ENCODE measurements at places on chromosomes 5 and 9. TPM values are rescaled to one million over a fixed set of nuclear protein-coding genes. Genes with fewer than 3 reads are reported as not detected.
A peak's percentile ranks its signal among the peaks of the same experiment; 100 is the strongest.

DAB2 gene
- not detected for total RNA-seq

- H3K27ac ChIP-seq, result no peak overlapping the region
- H3K27me3 ChIP-seq, result no peaks in the 10 kb centered on the region
- DNase-seq, result no peak
- peaks cover 3% of the 10 kb centered on the region for H3K4me1 ChIP-seq
- H3K4me3 ChIP-seq, result no peak overlapping the region
- peaks cover 34% of the 10 kb centered on the region for H3K36me3 ChIP-seq
Observed at GRCh38 chr5:643351-643801, 31.2 kb downstream of the CEP72 start.

TMEFF1 gene
- total RNA-seq, result not detected

DNA sequence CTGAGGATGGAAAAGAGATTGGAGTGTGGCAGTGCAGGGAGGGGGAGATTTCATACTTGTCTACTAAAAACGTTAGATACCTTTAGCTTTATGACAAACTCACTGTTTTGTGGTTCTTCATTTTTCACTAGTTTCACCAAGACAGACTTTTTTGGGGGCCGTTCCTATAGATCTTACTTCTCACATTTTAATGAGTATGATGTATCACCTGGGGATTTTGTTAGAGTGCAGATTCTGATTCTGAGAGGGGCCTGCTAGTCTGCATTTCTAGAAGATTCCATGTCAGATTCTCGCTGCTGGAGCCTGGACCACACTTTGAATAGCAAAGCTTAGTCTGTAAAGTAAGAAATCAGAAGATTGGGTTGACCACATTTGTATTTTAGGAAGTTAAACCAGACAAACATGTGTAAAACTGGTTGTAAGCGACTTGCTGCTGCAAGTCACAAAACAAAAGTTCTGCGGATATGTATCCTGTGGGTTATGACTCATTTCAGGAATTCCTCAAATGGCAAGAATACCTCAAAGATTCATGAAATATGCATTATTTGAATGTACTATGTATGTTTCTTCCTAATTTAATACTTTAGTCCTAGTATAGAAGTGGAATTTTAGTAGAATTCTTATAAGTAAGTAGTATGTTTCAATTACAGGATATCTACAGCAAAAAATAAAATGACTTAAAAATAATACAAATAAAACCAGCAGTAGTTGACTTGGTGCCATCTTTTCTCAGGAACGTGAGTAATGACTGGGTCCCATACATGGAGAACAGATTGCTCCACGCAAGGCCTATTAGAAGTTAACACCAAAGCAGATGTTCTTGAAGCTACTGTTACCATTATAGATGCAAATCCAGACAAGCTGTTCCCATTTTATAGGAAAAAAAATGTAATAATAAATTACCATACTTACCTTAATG, 27.8 kb downstream of the NFIL3 start:
- H3K36me3 ChIP-seq, result no peaks in the 10 kb centered on the region
- peak overlapping the region; percentile 76 for H3K27ac ChIP-seq
- DNase-seq, result peak; percentile 38
- H3K27me3 ChIP-seq, result no peaks in the 10 kb centered on the region
- peak overlapping the region; percentile 3 for H3K4me3 ChIP-seq

RNF183 gene
- total RNA-seq, result not detected

GRCh38 chr9:21320465-21320864, 14.7 kb downstream of the KLHL9 start:
- no peak overlapping the region for H3K27ac ChIP-seq
- no peak overlapping the region for H3K4me3 ChIP-seq
- H3K27me3 ChIP-seq, result no peaks in the 10 kb centered on the region
- H3K36me3 ChIP-seq, result peaks cover 33% of the 10 kb centered on the region
- no peak for DNase-seq

- H3K27ac ChIP-seq, result no peak overlapping the region
- H3K36me3 ChIP-seq, result peaks cover 4% of the 10 kb centered on the region
- peaks cover 78% of the 10 kb centered on the region for H3K27me3 ChIP-seq
- DNase-seq, result no peak
- no peak overlapping the region for H3K4me3 ChIP-seq
Observed at GRCh38 chr9:126618190-126618584, 4.5 kb downstream of the LMX1B start.

SV2C gene
- not detected for total RNA-seq

ELL2 gene
- 11.1 TPM for total RNA-seq

SPINK6 gene
- total RNA-seq, result not detected

- H3K27ac ChIP-seq, result no peak overlapping the region
- H3K36me3 ChIP-seq, result peaks cover 63% of the 10 kb centered on the region
- no peak overlapping the region for H3K4me3 ChIP-seq
- H3K4me1 ChIP-seq, result peaks cover 18% of the 10 kb centered on the region
- H3K27me3 ChIP-seq, result no peaks in the 10 kb centered on the region
Observed at GRCh38 chr9:69744688-69745380, 15.0 kb downstream of the PTAR1 start.

DNA sequence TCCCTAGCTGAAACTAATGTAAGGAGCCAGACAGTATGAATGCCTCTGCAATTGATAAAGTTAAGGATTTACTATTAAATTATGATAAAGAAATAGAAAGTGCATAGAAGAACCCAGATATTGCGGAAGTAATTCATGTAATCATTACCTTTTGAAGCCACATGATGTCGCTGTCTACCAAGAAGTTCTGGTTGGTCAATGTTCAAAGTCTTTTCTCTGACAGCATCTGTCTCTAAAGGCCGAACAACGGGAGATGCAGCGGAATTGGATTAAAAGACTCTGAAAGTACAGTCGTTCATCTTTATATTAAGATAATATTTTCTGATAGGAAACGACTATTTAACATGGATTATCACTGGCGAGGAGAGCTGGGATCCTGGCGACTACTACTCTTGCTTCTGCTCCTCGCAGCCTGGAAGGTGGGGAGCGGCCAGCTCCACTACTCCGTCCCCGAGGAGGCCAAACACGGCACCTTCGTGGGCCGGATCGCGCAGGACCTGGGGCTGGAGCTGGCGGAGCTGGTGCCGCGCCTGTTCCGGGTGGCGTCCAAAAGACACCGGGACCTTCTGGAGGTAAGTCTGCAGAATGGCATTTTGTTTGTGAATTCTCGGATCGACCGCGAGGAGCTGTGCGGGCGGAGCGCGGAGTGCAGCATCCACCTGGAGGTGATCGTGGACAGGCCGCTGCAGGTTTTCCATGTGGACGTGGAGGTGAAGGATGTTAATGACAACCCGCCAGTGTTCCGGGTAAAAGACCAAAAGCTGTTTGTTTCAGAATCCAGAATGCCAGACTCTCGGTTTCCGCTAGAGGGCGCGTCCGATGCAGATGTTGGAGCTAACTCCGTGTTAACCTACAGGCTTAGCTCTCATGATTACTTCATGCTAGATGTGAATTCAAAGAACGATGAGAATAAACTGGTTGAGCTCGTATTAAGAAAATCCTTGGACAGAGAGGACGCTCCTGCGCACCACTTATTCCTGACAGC, at the start of gene PCDHA8:
PCDHA8 (plus strand) TSS at position 210 of the 985 bp plus-strand sequence; CDS start at position 345, 135 bp downstream.
- H3K27me3 ChIP-seq, result no peaks in the 10 kb centered on the region
- peak within 1 kb of the TSS; percentile 22 for H3K4me3 ChIP-seq
- no peak for DNase-seq
- peaks cover 5% of the 10 kb centered on the region for H3K36me3 ChIP-seq
- no peak within 1 kb of the TSS for H3K27ac ChIP-seq
- no peaks in the 10 kb centered on the region for H3K4me1 ChIP-seq

DNA sequence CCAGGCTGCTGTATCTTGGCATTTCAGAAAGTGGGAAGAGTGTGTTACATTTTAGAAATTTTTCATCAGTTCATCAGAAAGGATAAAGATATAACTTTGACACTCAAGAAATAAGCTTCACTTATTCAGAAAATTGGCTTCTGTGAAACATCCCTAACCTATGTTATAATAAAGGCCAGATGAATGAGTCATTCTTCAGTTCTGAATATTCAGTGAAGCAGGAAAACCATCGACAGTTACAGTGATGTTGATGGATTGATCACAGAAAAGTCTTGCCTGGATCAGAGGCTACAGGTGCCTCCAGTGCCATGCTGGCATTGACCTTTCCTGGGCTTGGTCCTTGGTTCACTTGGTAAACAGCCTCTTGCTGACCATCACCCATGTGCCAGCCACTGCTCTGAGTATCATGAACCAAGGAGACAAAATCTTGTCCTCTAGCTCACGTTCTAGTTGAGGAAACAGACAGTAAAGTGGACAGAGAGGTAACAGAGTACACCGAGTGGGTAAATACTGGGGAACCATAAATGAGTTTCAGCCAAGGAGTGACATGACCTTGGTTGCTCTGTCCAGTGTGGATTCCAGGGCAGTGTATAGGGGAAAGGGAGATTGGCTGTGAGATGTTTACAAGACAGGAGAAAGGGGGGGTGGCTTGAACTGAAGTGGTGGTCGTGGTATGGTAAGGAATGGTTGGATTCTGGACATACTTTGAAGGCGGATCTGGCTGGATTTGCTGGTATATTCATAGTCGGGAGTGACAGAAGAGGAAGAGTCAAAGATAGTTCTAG, 98.6 kb downstream of the AMBP start:
- no peaks in the 10 kb centered on the region for H3K36me3 ChIP-seq
- H3K4me1 ChIP-seq, result no peaks in the 10 kb centered on the region
- no peaks in the 10 kb centered on the region for H3K27me3 ChIP-seq
- DNase-seq, result no peak

SURF2 gene
- total RNA-seq, result 18.4 TPM

DNA sequence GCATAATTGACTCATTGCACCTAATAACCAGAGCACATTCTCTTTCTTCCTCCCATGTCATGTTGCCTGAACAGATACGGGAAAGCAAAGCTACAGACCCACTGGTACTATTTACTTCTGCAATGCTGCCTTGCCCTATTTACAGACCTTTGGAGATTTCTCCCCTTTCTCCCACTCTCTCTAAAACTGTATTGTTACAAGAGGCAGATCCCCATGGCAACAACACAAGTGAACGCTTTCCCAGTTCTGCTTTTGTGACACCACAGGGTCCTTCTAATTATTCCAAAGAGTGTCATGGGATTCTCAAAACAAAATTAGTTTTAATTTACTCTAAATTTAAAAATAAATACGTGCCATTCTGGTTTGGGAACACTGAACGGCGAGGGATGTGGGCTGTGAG, 104.7 kb downstream of the KCTD16 start:
- H3K27ac ChIP-seq, result no peak overlapping the region
- H3K4me1 ChIP-seq, result no peaks in the 10 kb centered on the region
- H3K4me3 ChIP-seq, result no peak overlapping the region
- no peak for DNase-seq
- no peaks in the 10 kb centered on the region for H3K36me3 ChIP-seq

ACOT12 gene
- not detected for total RNA-seq

INSL6 gene
- not detected for total RNA-seq

- no peak overlapping the region for H3K4me3 ChIP-seq
- no peak for DNase-seq
- H3K27me3 ChIP-seq, result no peaks in the 10 kb centered on the region
- no peaks in the 10 kb centered on the region for H3K4me1 ChIP-seq
- no peaks in the 10 kb centered on the region for H3K36me3 ChIP-seq
- no peak overlapping the region for H3K27ac ChIP-seq
Observed at GRCh38 chr5:37637165-37637845, 202.5 kb downstream of the GDNF start.

DOK3 gene
- total RNA-seq, result 7.3 TPM

MEF2C gene
- 0.13 TPM for total RNA-seq

- DNase-seq, result no peak
- no peak overlapping the region for H3K4me3 ChIP-seq
- H3K36me3 ChIP-seq, result peaks cover 15% of the 10 kb centered on the region
- H3K4me1 ChIP-seq, result peaks cover 5% of the 10 kb centered on the region
- no peaks in the 10 kb centered on the region for H3K27me3 ChIP-seq
Observed at GRCh38 chr9:133401588-133401987, 16.2 kb downstream of the REXO4 start.

- H3K4me3 ChIP-seq, result no peak overlapping the region
- H3K4me1 ChIP-seq, result no peaks in the 10 kb centered on the region
- no peaks in the 10 kb centered on the region for H3K36me3 ChIP-seq
- H3K27me3 ChIP-seq, result peaks cover 10% of the 10 kb centered on the region
- no peak for DNase-seq
Observed at GRCh38 chr9:89095761-89096528, 82.7 kb downstream of the SHC3 start.

All from activated CD8-positive, alpha-beta T cell treated with anti-CD3 and anti-CD28 coated beads, Interleukin-2, amount 10 ng/mL, durations not matched to agents 7 days and 5 days (primary cell).